ENCODE measurements at places on chromosomes 2 and 18.
A peak's percentile ranks its signal among the peaks of the same experiment; 100 is the strongest.

GRCh38 chr2:241049739-241050623, 51.6 kb downstream of the SNED1 start:
- peak; percentile 36 for DNase-seq

DNA sequence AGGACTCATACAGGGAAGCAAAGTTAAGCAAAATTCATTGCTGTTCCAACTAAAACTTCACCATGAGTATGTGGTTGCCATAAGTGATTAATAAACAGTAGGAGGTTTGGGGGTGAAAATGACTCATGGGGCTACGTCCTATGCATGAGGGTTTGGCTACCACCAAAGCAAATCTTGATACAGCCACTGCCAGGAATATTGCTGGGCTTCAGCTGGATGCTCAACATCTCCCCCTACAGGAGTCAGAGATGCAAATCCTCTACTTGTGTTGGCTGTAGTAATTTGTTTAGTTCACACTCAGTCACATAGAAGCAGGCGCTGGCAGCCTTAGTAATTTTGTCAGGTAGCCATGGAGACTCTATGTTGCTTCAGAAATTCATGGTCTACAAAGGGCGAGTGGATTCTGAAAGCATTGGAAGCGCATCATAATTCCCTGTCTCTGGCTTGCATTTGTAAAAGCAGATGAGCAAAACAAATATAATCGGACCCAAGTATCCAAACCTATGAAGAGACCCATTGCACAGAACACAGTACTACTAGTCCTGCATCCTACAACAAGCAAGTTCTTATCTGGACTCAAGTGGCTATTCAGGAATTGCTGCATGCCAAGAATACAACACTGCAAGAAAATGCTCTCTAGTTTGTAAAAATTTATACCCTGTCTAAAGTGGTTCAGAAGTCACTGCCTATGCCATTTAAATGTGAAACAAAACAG, 76.0 kb downstream of the CD28 start:
- DNase-seq = no peak

DNA sequence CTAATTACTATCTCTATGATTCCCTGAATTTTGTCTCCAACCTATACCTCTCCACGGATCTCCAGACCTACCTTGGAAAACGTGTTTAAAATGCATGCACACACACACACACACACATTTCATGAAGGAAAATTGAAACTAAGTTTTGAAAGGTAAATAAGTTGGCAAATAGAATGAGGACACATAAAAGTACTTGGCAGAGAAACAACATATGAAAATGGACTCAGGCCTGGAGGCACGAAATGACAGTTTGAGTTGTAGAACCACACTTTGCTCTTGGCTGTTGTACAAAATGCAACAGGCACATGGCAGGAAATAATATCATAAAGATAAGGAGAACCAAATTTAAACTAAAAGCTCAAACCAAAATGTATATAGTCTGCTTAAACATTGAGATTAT, 868.1 kb upstream of the CNTNAP5 start:
- no peak for DNase-seq

GRCh38 chr18:10590412-10590811, 64.6 kb downstream of the NAPG start:
- no peak for DNase-seq

DNA sequence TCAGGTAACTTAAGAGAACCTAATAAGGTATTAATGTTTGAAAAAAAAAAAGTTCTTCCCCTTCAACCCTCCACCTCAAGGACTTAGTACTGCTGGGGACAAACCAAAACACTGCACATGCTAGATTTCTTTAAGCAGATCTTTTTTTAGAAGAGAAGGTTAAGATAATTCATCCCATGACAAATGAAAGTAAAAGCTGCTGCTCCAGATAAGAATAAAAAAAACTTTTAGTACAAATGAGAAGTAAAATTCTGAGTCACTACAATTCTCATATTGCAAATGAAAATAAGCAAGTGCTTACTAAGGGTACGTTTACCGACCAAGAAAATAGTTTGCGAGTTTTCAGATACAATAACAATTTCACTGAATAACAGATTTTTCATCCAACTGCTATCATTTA, 8.9 kb downstream of the STAM2 start:
- no peak for DNase-seq

GRCh38 chr2:214934006-214934405, 124.5 kb upstream of the BARD1 start:
- no peak for DNase-seq

Data from ovary (tissue), 10 donors.